ENCODE measurements at places on chromosomes 2 and 18.

DNA sequence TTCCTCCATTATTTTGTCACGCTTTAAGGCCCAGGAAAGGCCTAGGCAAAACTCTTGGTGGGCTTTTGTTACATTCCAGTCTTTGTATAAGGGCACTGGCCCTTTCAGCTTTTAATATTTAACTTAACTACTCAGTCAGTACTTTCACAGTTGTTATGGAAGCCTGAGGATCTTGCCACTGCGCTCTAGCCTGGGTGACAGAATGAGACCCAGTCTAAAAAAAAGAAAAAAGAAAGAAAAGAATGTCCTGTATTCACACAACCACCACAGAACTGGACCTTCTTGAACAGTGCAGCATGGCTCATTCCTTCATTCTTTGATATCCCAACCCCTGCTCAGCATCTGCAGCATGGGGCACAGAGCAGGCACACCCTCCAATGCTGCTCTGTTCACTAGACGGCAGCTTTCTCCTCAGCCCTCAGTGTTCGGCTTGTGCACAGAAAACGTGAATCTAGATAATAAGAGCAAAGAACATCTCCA lies 93.4 kb upstream of the MSH2 start:
- DNase-seq, result no peak

- DNase-seq, result no peak
Measured at GRCh38 chr18:6435731-6436130, 21.0 kb upstream of the L3MBTL4 start.

- no peak for DNase-seq
Measured at GRCh38 chr2:180952082-180952481, 28.3 kb upstream of the UBE2E3 start.

DNA sequence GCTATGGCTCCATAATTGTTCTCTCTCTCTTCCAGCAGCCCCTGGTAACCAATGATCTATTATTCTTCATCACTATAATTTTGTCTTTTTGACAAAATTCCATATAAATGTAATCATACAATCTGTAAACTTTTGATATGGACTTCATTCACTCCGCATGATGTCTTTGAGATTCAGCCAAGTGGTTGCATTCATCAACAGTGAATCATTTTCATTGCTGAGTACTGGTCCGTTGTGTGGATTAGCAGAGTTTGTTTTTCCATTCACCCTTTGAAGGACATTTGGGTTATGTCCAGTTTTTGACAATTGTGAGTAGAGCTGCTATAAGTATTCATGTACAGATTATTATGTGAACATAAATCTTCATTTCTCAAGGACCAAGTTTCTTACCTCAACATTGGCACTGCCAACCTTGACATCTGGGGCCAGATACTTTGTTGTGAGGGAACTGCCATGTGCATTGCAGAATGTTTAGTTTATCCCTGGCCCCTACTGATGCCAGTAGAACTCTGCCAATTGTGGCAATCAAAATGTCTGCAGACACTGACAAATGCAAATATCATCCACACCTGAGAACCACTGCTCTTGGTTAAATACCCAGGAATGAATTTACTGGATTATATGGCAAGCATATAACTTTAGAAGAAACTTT lies 48.4 kb upstream of the BCL2L11 start:
- DNase-seq, result no peak

DNA sequence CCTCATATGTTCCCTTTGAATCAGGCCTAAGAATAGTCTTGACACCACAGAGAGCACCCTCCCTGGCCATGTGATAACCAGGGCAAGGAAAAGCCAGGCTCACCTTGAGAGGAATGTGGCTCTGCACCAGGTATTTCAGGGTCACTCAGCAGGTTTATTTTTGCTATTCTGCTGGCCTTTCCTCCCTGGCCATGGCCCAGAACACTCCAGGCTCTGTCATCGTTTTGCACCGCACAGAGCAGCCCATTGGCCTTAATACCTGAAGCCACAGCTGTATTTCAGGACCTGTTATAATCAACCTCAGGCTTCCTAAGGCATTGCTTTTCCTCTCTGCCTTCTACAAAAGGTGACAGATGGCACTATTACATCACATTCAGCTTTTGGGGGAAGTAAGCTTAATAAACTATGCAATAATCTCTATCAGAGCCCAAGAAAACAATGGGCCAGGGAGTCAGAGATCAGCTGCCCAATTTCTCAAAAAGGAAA lies 668.3 kb downstream of the IRS1 start:
- DNase-seq, result no peak

DNA sequence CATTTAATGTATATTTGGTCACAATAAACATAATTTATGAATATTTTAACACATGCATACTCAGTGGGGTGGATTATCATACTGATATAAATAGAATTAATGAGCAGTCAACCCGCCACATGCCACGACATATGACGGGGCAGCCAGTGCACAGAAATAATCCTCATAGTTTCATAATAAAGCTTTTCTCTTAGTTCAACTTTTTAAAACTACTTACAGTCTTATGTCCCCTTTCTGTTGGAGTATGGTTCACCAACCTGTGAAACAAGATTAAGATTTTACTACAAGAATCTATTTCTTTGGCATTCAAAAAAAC lies 75.6 kb upstream of the ETAA1 start:
- DNase-seq, result no peak

- DNase-seq, result no peak
Measured at GRCh38 chr18:50665519-50665918, 105.6 kb downstream of the MAPK4 start.

DNA sequence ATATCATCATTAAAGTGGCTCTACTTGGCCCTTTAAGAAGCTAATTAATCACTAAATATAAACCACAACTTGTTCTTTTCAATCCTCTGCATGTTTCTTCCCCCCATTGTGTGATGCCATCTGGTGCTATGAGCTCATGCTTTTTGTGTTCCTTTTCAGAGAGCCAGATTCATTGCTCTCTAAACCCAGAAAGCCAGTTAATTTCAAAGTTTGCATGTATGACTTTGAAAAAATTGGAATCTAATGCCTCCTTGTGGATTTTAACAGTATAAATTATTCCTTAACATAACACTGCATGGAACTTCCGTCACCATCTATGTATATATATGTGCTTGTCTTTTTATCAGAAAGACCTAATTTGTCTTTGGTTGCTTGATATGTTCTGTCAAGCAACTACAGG lies 31.1 kb downstream of the TMEM178A start:
- DNase-seq, result no peak

DNA sequence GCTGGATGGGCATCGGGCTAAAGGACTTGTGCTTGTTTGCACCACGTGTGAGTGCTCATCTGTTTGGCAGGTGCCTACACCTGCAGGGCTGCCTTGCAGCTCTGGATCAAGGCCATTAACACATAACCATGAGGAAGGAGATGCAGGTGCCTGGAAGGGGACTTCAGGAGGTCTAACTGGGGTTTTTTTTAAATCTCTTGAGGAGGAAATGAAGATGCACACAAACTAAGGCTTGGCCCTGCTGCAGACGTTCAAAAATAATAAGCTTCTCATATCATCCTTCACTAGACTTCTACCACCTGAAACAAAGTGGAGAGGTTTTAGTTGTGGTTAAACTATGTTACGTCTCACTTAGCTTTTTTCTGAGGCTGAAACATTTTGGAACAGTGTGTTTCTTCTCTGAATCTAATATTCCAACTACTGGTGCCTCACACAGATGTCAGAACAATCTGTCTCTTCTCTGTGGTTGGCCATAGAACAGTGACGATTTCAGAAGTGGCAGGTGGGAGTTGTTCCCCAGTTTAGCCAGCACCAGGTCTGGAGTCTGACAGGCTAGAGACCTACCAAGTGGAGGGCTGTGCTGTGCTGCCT lies 36.5 kb downstream of the BCL2L11 start:
- no peak for DNase-seq

- DNase-seq, result no peak
Measured at GRCh38 chr18:54086863-54087262, 137.6 kb downstream of the MBD2 start.

- DNase-seq, result no peak
Measured at GRCh38 chr2:52264488-52264887, 1232.6 kb upstream of the NRXN1 start.

DNA sequence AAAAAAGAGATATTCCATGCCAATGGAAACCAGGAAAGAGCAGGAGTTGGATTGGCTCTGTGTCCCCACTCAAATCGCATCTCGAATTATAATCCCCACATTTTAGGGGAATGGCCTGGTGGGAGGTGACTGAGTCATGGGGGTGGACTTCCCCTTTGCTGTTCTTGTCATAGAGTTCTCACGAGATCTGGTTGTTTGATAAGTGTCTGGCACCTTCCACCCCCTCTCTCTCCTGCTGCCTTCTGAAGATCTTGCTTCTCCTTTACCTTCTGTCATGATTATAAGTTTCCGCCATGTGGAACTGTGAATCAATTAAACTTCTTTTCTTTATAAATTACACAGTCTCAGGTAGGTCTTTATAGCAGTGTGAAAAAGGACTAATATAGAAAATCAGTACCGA lies 355.6 kb downstream of the NBAS start:
- DNase-seq, result no peak

GRCh38 chr2:158539176-158540005 lies 82.6 kb downstream of the PKP4 start:
- DNase-seq, result no peak

DNA sequence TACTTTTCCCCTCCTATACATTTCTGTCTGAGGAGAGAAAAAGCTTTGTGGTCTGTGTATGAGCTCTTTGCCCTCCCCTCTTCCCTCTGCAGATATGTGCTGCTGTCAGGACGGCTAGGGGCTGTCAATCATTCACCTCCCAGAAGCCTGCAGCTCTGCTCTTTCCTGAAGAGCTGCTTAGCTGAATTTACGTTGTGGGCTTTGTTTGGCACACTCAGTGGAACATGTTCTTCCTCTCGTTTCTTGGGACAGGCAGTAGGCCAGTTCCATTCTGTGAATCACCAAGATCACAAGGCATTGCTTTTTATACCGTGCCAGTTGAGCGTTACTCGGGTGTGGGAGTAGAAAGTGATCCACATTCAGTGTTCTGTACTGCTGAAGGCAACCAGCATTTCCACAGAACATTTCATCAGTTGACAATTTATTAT lies 136.7 kb downstream of the LAMA3 start:
- no peak for DNase-seq

DNA sequence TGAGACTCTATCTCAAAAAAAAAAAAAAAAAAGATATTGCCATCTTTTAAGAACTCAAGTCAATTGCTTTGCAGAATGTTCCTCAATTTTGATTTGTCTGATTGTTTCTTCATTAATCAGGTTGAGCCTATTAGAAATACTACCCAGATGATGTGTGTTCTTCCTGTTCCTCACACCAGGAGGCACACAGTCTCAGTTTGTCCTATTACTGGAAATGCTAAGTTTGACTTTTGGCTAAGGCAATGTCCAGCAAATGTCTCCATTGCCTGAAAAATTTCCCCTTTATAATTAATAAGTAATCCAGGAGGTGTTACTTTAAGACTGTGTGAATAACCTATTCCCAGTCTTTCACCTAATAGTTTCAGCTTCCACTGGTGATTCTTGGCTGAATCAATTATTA lies 28.4 kb downstream of the BOLA3 start:
- no peak for DNase-seq

DNA sequence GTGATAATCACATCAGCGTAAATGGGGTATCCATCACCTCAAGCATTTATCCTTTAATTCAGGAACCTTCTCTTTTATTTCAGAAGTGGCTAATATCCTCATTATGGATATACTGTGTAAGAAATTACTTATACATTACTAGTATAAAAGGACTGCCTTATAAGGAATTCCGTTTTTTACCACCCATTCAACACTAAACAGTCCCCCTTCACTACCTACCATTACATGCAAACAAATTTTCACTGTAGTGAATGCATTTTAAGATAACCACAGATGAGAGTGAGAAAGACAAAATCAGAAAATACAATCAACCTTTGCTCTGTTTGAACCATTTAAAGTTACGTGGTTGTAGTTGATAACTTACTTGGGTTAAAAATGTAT lies 551.2 kb downstream of the RNF144A start:
- no peak for DNase-seq

DNA sequence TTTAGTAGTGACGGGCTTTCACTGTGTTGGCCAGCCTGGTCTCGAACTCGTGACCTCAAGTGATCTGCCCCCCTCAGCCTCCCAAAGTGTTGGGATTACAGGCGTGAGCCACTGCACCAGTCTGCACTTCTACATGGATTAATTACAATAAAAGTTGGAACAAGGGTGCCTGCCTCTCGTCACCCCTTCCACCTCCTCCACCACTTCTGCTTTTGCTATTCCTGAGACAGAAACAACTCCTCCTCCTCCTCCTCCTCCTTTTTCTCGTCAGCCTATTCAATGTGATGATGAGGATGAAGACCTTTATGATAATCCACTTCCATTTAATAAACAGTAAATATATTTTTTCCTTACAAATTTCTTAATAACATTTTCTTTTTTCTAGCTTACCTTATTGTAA lies 35.2 kb downstream of the SRBD1 start:
- DNase-seq, result no peak

DNA sequence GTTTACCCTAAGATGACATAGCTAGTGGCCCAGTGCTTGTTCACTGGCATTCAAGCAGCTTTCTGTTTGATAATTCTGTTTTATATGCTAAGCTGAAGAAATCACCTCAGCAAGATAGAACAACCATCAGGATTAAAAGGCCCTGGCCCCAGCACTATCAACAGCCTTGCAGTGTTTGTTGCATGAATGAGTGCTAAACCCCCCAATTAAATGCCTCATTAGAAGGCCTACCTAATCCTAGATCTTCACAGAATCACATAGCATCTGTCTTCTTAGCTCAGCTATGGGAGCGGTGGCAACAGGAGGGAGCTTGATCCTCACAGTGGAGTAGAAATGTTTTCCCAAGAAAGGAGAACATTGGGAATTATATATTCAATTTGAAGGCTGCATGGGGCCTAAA lies 194.1 kb upstream of the HNMT start:
- no peak for DNase-seq

DNA sequence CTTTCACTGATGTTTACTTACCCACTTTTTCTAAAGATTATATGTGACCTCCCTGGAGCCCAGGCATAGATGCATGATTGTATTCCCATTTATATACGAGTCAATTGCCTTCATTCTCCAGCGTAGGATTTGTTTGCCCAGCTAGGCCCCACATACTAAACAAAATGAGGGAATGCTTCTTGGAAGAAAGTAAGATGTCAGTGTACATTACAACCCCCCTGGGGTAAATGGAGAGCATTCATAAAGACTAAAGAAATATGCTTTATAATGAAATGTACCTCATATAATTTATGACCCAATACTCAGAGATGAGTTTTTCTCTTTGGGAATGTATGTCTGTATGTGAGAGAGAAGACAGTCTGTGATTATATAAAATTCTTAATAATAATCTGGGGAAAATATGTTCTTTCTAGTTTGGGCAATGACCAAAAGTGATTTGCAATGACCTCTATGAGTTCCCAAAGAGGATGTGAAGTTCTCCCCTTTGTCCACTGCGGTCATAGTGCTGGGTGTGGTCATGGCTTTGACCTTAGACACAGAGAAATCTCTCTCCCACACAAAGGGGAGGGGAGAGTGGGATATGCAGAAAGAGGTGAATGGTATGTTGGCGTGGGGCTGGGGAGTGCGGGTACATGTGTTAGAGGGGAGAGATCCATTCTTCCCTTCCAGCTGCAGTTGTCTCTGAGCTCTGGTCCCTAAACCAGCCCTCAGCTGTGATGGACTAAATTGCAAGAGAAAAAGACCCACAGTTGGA lies 175.6 kb downstream of the EN1 start:
- DNase-seq, result no peak

GRCh38 chr2:143259368-143259958 lies 130.2 kb downstream of the ARHGAP15 start:
- peak; percentile 60 for DNase-seq

Data from SK-N-DZ (cell line).